Midbrain (tissue), 1 donor: ENCODE measurements at places on chromosomes 16 and 17.

GRCh38 chr16:60641067-60641665 lies 1395.1 kb downstream of the CDH8 start:
- no peak for DNase-seq

- peak; percentile 67 for DNase-seq
These were observed 1.9 kb downstream of the CCR10 start for GRCh38 chr17:42679492-42680330.

DNA sequence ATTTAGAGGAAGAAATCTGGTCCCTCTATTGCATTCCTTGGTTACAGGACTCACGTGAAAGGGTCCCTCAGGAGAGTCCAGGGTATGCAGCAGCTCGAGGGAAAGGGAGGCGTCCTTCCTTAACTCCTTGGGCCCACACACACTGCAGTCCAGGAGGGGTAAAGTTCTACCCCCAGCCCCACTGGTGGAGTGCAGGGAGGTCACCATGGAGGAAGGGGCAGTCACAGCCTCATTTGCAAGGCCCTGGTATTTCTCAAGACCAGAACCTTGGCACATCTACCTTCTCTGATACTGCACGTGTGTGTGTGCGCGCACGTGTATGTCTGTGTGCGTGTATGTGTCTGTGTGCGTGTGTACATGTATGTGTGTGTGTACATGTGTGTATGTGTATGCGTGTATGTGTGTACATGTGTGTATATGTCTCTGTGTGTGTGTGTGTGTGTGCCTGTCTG lies 11.1 kb downstream of the HIC1 start:
- DNase-seq: no peak

- DNase-seq: no peak
These were observed 70.4 kb downstream of the ZDHHC7 start for GRCh38 chr16:84940670-84941551.

GRCh38 chr16:83023011-83023410 lies 396.2 kb downstream of the CDH13 start:
- no peak for DNase-seq

DNA sequence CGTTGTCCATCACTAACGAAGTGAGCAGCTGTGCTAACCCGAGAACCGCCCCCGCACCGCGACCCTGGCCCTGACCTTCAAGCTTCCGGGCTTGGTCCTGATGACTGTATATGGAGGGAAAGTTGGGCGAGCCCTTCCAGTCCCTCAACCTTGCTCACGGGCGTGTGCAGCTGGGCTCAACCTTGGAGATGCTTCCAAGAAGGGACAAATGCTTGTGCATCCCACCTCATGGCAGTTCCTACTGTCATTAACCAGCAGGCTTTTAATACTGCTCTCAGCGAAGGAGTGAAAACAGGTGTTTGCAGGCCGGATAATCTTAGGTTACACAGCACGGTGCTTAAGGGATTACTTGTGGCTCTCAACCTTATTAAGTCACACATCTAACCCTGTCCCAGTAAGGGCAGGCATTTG lies 33.5 kb downstream of the SRL start:
- no peak for DNase-seq

DNA sequence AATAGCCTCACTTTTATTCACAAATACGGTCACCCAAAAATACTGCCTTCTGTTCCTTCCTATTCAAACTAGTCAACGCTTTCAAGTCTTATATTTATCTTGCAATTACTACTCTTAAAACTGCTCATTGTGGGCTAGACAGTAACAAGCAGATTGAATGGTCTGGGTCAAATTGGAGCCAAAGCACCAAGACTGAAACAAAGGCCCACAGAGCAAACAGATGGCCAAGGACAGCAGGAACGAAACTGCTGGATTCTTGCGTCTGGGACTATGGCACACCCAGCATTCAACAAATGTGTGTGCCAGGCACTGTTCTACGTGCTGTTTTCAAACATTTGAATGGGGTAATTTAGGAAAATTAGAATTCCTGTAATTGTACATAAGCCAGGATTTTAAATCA lies 250.1 kb upstream of the PSMD7 start:
- no peak for DNase-seq

- DNase-seq: no peak
These were observed 252.2 kb upstream of the DYNLRB2 start for GRCh38 chr16:80288616-80289015.

DNA sequence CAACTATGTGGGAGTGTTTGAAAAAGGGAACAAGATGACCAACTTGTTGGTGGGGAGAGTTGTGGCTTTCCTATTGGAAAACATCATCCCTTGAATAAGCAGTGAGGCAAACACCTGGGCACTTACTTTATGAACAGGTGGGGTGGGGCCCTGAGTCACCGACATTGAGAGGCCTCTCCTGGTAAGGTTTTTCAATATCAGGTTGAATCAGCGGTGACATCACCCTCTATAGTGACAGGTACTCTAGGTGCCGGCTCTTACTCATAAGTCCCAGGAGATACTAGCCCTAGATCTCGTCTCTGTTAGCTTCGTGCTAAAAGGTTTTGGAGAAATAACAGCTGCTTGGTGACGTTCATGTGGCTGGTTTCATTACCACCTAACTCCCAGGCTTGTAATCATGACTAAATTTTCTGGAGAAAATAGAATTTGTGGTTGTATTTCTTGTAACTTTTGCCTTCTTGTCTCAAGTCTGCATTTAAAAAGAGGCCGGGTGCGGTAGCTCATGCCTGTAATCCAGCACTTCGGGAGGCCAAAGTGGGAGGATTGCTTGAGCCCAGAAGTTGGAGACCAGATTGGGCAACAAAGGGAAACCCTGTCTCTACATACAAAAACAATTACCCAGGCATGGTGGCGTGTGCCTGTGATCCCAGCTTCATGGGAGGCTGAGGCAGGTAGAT lies 19.3 kb downstream of the CDH1 start:
- no peak for DNase-seq

- DNase-seq: no peak
These were observed 229.6 kb upstream of the RBFOX1 start for GRCh38 chr16:7103056-7103455.

- DNase-seq: no peak
These were observed 3.9 kb downstream of the ABCC3 start for GRCh38 chr17:50638606-50638965.

DNA sequence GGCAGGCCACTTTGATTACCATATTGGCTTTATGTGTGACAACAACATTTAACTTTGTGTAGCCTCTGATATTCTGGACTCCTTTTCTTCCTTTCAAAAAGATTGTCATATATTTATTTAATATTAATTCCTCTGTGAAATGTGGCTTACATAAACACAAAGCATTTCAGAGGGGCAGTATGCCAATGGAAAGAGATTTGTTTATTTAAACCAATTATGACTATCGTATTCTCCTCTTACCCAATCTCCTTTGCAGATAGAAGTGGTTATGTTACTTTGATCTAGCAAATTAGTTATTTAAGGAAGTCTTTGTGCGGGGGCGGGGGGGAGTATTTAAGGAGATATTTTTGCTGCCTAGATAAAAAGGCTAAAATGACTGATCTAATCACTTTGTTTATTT lies 573.7 kb upstream of the KIF2B start:
- DNase-seq: no peak

DNA sequence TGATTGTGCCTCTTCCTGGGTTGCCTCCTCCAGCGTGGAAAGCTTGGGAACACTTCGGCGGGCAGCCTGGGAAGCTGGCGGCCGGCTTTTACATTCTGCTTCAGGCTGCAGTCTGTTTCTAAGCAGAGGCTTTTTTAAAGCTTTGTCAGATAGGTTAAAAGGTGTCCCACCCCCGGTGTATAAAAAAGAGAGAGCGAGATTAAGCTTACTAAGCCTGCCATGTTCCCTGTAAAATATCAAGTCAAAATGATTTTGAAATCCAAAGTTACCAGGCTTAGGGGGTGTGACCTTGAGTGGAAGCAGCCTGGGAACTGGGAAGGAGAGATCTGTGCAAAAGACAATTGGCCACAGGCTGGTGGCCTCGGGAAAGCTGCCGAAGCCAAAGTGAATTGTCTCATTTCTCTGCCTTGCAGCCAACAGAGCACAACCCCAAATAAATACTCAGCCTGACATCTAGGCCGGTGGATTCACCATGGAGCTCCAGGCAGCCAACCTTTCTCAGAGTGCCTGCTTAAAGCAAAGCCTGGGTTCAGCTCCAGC lies 254.5 kb downstream of the FTO start:
- DNase-seq: peak; percentile 33

DNA sequence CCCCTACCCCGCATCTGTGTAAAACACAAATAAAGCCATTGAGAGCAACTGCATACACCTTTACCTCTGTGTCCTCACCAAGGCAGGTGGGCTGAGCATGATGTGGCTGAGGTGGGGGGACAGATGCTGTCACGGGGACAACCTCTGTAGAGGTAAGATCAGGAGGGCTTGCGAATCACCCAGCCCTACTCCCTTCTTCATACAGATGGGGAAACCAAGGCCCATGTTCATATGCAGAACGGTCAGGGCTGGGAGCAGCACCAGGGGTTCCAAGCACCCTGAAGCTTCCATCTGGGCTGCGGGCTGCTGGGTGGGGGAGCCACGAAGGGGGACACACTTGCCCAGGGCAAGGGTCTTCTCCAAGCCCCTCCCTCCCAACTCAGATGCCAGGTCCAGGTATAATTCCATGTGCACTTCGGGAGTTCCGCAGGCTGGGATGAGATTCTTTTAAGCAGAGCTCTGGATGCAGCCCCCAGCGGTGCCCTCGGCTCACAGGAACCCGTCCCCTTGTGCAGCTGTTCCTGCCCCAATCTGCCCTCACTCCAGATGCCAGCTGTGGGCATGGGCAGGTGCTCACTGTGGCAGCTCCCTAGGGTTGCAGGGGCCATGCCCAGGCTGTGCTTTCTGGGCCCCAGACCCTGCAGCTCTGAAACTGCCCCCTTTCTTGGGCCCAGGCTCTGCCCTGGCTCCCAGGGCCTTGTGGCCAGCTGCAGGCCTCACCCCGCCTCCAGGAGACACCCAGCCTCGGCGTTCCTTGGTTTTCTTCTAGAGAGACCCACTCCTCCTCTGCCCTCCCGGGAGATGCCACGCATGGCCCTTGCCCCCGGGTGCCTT lies 9.6 kb downstream of the CTRB1 start:
- DNase-seq: no peak

DNA sequence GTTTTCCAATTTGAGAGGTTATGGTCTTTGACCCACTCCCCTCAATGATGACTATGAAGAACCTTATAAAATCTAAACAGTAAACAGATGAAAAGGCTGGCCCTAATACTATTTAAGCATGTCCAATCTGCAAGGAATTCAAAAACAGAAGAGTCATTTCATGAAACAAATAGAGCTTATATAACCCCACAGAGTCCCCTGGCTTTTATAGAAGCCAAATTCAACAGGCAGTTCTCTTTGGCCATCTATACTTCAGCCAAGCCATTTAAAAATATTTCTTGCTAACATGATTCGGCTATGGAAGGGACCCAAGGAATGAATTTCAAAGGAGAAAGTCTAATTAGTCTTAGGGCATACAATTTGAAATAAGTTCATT lies 43.4 kb downstream of the SPOP start:
- DNase-seq: no peak

DNA sequence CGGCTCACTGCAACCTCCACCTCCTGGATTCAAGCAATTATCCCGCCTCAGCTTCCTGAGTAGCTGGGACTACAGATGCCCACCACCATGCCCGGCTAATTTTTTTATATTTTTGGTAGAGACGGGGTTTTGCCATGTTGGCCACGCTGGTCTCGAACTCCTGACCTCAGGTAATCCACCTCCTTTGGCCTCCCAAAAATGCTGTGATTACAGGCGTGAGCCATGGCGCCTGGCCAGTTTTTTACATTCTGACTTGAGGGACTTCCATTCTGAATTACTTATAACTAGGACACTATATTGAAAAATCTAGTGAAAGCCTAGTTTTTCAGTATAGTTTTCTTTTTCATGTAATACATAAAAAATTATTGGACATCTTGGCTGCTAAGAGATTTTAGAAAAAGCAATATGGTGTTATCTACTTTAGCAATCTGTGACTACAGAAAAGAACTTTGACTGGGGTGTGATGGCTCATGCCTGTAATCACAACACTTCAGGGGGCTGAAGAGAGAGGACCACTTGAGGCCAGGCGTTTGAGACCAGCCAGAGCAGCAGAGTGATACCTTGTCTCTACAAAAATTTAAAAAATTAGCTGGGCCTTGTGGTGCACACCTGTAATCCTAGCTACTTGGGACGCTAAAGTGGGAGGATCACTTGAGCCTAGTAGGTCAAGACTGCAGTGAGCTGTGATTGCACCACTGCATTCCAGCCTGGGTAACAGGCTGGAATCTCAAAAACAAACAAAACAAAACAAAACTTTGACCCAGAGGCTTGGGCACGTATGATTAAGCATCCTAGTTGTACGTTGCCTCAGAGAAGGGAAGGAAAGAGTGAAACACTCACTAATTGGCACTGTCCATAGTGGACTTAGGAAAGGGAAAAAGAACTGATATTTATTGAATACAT lies 26.8 kb upstream of the GOSR1 start:
- no peak for DNase-seq

DNA sequence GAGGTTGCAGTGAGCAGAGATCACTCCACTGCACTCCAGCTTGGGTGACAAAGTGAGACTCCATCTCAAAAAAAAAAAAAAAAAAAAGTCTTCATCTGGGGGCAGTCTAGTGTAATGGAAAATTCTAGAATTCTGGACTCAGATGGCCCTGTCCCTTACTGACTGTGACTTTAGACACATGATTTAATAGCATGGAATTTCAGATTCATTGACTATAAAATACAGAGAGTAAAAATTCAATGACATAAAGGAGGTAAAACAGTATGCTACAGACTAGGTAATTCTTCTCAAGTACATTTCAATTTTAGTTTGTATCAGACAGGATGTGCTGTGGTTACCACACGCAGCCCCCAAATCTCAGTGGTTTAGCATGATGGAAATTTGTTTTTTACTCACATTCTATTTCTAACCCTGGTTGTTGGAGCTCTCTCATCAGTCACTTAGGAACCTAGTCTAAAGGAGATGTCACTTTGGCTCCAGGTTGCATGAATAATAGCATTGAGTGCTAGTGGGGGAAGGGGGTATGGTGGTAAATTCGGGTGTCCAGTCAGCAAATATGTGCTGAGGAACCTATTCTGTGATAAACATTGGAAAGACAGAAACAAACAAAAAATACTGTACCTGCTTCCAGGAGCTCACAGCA lies 444.0 kb downstream of the XYLT1 start:
- DNase-seq: no peak

- DNase-seq: no peak
These were observed 32.1 kb upstream of the RPH3AL start for GRCh38 chr17:384622-385177.

DNA sequence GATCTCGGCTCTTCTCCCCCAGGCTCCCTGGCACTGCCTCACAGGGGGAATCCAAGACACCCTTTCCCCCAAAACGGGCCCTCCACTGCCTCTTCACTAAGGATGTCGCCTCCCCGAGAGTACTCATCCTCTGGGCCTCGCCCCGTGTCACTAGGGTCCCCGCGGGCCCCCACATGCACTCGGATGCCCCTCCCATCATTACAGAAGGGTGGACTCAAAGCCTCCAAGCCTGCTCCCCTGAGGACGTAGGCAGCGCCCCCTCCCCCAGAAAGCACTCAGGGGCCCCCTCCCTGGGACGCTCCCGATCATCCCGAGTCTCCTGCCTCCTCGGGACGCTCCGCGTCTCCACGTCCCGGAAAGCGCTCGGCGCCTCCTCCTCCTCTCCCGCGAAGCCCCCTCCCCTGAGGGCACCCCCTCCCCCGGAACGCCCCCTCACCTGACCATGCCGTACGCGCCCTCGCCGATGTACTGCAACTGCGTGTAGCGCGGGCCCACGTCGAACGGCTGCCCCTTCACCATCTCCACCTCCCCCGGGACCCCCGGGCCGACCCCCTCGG lies 338 bp downstream of the MAPK3 start:
- DNase-seq: no peak
